ENCODE measurements at places on chromosomes 5 and 9. TPM values are rescaled to one million over a fixed set of nuclear protein-coding genes. Genes with fewer than 3 reads are reported as not detected.

- no peak for DNase-seq
These were observed 118.8 kb downstream of the GLIS3 start for GRCh38 chr9:4180907-4181605.

OR1J1 gene
- not detected for polyA plus RNA-seq

GDA gene
- 1.1 TPM for polyA plus RNA-seq

STARD4 gene
- 9.2 TPM for polyA plus RNA-seq

BAAT gene
- 1.7 TPM for polyA plus RNA-seq

- no peak for DNase-seq
These were observed 59.0 kb upstream of the CTNND2 start for GRCh38 chr5:11963227-11963626.

GRCh38 chr9:137294091-137294680 is 7.9 kb downstream of the NRARP start:
- DNase-seq, result no peak

GRCh38 chr5:177431317-177432142 is 5.1 kb downstream of the GRK6 start:
- no peak for DNase-seq

GRCh38 chr5:58403822-58404433 is 56.0 kb downstream of the PLK2 start:
- no peak for DNase-seq

GRCh38 chr5:178590141-178590923 is at the start of gene COL23A1:
Gene COL23A1 (minus strand): TSS chr5:178590393.
- peak; percentile 34 for DNase-seq

DNA sequence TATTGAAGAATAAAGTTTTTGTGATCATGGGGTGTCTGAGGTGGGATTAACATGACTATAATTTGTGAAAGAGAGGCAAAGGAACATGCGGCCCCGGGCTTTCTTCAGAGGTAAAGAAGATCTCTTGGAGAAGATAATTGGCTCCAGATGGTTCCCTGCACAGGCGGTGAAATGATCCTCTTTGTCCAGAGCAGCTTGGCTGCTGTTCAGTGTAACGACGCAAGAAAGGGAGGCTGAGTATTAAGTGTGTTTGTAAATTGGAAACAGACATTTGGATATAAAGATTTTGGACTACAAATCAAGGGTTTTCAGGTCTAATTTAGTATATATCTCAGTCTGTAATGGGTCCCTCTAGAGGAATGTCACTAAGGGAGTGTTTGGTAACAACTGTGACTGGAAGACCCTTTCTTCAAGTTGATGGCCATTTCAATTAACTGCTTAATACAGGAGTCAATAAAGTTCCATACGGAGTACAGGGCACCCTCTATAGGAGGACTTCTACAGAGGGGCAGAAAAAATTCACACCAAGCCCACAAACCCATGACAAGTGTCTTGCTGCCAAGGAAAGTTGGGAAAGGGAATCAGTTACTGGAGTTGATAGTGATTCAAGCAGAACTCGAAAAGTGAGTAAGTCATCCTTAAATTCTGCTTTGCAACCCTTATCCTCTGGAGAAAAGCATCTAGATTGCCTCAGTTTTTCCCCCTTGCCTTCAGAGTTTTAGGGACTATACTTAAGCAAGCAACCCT is 4.1 kb downstream of the EQTN start:
- peak; percentile 95 for DNase-seq

DNA sequence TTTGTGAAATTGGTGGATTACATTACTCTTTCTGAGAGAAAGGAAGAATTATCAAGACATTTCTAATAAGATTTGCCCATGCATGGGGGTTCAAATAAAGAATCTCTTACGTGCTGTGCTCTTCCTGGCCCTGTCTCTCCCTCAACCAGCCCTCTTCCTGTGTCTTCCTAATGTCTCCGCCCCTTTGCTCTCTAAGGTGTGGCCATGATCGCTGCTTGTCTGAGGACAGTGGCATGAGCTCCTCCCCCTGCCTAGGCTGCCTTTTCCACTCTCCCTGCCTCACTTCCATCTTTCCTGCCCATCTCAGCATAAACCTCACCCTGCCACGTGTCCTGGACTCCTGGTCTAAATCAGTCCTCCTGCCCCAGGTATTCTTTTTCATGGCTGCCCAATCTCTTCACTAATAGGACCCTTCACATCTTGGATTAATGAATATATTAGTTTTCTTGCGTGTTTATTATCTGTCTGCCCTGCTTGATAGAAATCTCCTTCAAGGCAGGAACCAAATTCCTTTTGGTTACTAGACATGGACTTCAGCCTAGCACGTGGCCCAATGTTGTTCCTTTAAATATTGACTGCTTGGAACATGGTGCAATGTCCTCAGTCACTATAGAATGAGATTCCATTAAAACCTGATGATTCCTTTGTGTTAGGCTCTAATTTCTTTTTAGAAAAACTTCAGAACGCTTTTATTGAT is 122.3 kb downstream of the MTRR start:
- no peak for DNase-seq

- no peak for DNase-seq
These were observed 53.7 kb upstream of the IFNK start for GRCh38 chr9:27470291-27470856.

GRCh38 chr5:516338-516925 is 7.8 kb downstream of the SLC9A3 start:
- DNase-seq, result no peak

DNA sequence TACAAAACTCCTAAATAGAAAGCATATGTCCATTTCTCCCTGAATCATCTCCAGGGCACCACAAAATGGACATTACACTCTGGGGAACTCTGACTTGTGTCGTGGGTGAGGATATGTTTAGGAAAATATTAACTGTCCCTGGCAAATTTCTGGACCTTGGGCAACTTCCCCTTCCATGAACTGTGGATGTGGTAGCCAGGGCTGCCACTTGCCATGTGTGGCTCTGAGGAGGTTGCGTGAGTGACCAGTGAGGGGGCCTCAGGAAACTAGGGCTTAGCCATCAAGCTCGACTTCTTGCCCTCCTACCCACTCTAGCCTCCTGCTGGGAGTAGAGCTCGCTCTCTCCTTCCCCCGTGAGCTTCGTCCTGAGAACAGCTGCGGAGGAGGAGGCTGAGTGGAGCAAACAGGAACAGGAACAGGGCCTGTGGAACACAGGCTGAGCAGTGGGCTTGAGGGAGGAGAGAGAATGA is 13.8 kb upstream of the STC2 start:
- DNase-seq, result no peak

GRCh38 chr9:117413346-117414219 is 1.3 kb downstream of the ASTN2 start:
- DNase-seq, result no peak

DNA sequence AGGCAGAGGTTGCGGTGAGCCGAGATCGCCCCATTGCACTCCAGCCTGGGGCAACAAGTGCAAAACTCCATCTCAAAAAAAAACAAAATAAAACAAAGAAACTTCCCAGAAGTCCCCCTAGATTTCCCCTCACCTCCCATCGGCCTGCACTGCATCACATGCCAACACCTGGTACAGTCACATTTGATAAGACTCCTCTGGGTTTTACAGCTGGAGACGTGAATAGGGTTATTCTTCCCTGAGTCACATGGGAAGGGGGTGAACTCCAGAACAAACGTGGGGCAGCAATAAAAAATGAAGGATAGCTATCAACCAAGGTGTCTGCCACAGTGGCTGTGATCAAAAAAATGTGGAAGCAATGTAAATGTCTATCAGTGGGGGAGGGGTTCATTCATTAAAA is 26.0 kb downstream of the SPRY4 start:
- DNase-seq, result no peak

All from forelimb muscle (tissue), 1 donor.